Effector memory CD8-positive, alpha-beta T cell (primary cell): ENCODE measurements at places on chromosomes 3 and 15.

- no peak for DNase-seq
Measured at GRCh38 chr15:41546851-41547786, 3.1 kb upstream of the RPAP1 start.

DNA sequence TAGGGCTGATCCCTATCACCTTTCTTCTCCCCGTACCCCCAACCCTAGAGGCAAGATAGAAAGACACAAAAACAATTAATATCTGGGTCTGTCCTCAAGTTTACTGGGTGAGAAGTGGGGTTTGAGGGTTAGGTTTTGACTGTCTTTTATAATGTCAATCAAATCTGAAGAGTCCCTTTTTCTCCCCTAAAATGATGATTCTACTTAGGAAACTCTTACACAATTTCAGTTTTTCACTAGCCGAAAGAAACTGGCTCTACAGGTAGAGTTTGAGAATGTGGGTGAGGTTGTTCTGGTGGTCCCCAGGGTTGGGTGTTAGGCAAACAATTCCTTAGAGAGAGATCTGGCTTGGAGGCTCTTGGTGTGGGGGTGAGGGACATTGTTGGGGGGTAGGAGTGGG is 189.9 kb downstream of the TCF12 start:
- DNase-seq = no peak

DNA sequence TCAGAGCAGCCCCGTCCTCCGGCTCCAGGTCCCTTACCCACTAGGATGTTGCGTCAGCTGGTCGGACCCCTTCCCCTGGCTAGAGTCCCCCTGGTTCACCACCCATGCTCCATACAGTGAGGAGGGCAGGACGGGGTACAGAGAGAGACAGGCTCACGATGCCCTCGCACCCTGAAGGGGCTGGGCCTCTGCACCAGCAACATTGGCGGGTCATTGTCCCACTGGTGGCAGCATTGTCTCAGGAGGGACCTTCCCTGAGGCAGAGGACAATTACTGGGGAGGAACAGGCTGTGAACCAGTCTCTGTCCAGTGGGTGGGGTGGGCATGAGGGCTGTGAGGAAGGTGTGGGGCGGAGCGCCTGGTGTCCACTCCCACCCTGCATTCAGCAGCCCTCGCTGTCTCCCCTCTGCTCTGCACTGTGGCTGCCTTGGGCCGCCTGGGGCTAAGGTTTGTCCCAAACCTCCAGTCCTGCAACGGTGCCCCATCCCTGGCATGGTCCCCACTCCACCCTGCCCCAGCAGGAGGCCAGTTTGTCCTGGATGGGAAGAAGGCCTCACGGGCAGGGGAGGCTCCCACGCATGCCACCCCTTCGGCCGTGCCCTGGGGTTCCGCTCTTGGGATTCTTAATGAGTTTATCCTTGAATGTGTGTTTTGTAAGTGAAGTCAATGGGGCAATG is 48.0 kb upstream of the KLF13 start:
- no peak for DNase-seq

DNA sequence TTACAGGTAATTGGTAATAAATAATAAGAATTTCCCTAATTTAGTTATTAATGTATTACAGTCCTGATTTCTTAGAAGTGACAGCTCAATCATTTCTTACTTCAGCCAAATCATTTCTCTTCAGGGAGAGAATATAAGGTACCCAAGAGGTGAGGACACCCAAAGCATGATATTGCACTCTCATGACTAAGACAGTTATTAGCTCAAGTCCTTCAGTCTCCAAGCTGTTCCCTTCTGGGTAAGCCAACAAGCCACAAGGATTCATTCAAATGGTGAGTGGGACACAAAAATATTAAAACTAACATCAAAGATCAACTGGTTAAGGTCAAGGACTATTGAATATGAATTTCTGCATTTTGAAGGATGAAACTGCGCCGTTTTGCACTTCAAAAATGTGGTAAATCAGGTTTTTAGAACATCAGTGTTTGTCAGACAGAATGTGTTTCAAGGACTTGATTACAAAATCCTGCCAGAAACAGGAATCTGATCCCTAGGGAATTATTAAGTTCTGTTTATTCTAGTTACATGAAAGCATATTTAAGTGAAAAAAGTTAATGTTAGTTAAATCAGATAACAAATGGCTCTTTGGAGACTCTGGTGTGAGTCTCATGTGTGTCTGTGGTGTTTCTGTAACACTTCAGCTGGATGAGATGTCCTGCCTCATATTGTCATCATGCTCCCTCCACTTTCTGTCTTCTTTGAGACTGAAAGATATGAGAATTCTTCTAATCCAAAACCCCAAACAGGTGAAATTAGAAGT is 101.7 kb upstream of the COL8A1 start:
- DNase-seq = no peak

DNA sequence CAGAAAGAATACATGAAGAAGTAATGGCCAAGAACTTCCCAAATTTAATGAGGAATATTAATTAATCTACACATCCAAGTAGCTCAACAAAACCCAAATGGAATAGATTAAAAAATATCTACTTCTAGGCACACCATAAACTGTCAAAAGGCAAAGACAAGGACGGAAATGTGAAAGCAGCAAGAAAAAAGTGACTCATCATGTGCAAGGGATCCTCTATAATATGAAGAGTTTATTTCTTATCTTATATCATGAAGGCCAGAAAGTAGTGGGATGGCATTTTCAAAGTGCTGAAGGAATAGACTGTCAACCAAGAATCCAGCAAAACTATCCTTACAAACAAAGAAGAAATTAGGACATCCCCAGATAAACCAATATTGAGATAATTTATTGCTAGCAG is 73.9 kb upstream of the PRICKLE2 start:
- no peak for DNase-seq

DNA sequence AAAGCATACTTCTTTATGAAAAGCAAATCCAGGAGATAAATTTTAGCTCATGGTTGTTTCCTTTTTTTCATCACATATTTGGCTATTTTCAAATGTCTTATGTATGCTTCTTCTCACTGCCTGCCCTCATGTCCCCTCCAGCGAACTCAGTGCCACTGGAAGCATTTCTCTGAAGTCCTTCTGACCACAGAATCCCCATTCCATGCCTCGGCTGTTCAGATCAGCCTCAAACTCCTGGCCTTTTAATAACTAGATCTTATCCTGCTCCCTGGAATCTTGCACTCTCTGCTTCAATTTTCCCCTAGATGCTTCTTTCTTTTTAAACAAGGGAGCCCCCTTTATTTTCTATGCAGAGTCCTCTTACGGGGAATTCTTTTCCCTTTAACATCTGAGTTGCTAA is 10.1 kb downstream of the ETV5 start:
- no peak for DNase-seq
